ENCODE measurements at places on chromosomes 4 and X. TPM values are rescaled to one million over a fixed set of nuclear protein-coding genes. Genes with fewer than 3 reads are reported as not detected.

The TMPRSS11F gene
- total RNA-seq: not detected

The MAGEA8 gene
- not detected for total RNA-seq

The DIPK2B gene
- total RNA-seq: not detected

The MMRN1 gene
- total RNA-seq: not detected

The SLC2A9 gene
- 1.8 TPM for total RNA-seq

The XKRX gene
- total RNA-seq: 0.83 TPM

The PLXNB3 gene
- 49.2 TPM for total RNA-seq

The EVC gene
- total RNA-seq: not detected

The NDP gene
- total RNA-seq: 1.5 TPM

The GBA3 gene
- total RNA-seq: 0.54 TPM

The FGA gene
- total RNA-seq: 0.34 TPM

The SLIT2 gene
- 3.8 TPM for total RNA-seq

The DCLK2 gene
- 0.31 TPM for total RNA-seq

The LSM6 gene
- total RNA-seq: 37.1 TPM

The GPR82 gene
- not detected for total RNA-seq
